Posterior cingulate gyrus (tissue), 11 donors: ENCODE measurements at places on chromosomes 5 and 9.

DNA sequence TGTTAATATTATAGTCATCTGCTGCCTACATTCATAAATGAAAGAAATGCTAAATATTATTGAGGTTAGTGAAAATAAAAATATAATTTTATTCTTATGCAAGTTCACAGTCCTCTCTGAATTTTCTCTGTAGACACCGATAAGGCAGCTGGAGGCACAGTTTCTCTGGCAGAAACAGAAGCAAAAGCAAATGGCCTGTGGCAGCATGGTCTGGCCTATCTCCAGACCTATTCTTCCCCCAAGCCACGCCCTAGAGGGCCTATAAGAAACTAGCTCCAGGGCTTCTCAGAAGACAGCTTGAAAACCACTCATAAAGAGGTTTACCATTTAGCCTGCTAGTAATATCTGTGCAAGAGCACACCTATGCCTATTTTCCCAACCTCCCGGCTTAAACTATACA, 28.4 kb downstream of the MRPS27 start:
- DNase-seq = no peak

DNA sequence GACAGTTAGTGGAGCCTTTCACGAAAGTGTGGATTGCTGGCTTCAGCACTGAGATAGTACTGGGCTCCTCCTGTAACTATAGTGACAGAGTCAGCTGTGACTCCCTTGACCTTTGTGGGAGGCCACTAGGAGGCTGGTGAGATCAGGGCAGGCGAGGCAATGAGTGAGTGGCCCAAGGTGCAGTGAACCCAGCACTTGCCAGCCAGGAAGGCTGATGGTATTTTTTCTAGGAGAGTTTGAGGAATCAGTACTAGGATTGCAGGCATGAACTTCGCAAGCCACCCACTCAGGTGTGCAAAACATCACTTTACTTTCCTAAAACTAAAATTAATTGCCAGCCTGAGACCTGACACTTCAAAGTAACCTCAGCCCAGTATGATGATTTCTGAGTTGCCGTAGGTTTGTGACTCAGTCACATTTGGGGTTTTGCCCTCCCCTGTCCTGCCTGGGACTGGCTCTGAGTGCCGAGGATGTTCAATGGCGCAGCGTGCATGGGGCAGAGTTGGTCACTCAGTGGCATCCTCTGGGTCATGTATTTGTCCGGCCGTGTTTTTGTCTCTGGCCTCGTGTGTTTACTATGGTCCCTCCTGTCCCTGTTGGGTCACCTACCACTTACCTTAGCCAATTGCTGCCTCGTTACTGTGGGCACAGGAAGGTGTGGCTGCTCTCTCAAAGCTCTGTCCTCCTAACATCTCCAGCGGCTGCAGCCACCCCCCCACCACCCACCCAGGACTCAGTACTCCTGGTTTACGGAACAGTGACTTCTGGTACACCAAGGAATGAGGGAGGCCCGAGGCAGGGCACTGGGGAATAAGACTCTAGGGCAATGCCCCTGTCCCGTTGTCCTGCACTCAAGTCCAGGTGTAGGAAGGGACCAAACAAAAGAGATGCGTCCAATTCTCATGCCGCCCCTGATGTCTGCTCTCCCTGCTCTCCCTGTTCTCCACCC, 67.2 kb downstream of the IL31RA start:
- DNase-seq = no peak

GRCh38 chr5:100496296-100496695, 38.9 kb upstream of the FAM174A start:
- no peak for DNase-seq

GRCh38 chr9:135198586-135199285, 111.3 kb downstream of the OLFM1 start:
- no peak for DNase-seq

- DNase-seq = no peak
Observed at GRCh38 chr9:121825031-121825691, 173.7 kb downstream of the DAB2IP start.

- DNase-seq = no peak
Observed at GRCh38 chr9:5608298-5609225, 20.3 kb upstream of the RIC1 start.

DNA sequence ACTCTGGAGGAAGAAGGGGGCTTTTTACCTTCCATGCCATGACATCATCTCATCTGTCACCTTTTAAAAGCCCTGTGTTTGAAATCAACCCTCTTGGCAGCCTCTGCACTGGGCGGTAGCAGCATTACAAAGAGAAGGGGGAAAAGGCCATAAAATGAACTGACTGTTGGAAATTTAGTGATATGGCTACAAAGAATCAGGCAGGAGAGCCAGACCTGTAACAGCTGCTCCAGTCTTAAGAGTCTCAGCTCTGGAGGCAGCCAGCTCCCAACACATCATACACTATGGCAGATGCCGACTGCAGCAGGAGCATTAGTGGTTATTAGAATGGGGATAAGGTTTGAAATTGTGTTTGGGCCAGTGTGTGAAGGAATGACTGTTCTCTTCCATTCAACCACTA, 257.5 kb downstream of the DMAC1 start:
- DNase-seq = no peak

DNA sequence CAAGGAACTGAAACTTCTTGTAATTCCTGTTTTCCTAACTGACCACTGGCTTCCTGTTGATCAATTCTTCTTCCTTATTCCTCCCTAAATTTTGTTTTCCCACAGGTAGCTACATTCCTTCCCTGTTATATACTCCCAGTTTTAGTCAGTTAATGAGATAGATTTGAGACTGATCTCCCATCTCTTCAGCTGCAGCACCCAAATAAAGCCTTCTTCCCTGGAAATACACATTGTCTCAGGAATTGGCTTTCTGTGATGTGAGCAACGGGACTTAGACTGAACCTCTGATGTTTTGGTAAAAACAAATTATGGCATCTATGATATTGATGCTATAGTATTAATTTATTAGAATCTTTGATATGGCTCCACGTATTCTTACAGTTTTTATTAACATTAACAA, 617.3 kb upstream of the ST8SIA4 start:
- DNase-seq = no peak

- no peak for DNase-seq
Observed at GRCh38 chr9:35294556-35294955, 132.7 kb downstream of the UNC13B start.

GRCh38 chr9:79362100-79363081, 209.4 kb upstream of the TLE4 start:
- no peak for DNase-seq

DNA sequence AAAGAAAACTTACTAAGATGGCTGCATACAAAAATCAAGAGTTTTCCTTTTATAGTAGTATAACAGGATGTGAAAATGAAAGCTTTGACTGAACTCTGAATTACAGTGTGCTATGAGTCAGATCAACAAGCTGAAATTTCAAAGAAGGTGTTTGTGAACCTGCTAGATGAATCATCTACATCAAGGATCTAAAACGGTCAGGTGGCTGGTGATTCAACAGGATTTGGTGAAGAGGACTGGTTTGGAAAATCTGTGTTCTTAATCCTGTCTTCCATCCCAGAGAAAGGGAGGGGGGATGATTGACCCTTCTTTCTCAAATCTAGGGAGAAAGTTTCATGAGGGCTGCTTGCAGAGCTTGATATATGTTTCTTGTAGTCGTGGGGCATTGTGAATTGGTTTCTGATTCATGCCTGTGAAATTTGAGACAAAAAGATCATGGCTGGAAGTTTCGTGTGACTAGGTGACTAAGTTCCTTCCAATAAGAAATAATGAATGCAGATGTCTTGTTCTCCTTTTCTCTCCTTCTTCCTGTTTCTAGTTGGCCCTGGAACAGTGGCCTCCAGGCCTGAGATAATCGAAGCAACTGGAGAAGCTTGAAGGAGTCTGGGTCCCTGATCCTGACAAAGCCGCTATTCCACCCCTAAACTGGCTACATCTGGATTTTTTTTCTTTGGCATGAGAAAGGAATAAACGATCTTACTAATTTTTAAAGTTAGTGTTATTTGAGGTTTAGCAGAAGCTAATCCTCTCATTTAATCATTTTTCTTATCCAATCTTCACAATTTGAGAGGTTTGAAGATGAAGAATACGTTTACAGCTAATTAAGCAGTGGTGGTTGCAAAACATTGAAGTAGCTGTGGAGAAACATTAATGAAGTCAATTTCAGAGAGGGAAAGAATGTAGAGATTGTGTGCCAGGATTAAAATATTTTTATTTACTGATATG, 67.2 kb downstream of the MRPS30 start:
- no peak for DNase-seq

DNA sequence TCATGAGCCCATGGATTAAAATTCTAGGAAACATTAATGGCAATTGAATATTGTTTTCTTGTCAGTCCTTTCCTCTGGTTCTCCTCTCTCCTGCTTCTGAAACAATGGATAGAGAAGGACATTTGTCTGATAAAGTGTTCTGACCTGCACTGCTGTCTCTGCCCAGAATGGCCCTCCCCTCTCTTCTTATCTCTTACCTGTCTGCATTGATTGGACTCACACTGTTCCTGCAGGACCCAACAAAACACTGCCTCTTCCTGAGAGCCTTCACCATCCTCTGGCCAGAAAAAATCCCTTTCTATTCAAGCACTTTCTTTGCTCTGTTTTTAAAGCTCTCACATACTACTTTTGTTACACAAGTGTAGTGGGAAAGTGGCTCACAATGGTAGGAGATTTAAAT, 143.8 kb upstream of the DHFR start:
- no peak for DNase-seq

- no peak for DNase-seq
Observed at GRCh38 chr5:61051267-61051666, 106.3 kb downstream of the NDUFAF2 start.

DNA sequence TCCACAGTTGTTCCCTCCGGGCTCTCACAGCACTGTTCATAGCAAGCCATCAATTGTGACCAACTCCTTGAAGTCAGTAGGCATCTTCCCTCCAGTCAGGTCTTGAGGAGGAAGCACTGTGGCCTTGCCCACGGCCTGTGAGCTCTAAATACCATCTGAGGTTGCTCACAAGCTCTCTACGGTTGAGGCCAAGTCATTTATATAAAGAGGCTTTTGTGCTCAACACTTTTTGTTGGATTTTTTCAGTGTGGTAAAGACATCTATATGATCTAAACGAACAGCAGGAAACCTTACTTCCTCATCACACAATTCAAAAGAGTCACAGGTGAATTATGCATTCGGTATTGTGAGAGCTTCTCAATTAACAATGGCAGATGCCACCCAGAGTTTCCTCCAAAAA, 97.3 kb downstream of the ZNF462 start:
- no peak for DNase-seq

GRCh38 chr9:112809351-112809848, 58.8 kb downstream of the SNX30 start:
- no peak for DNase-seq

GRCh38 chr5:180367300-180367699, 14.2 kb upstream of the GFPT2 start:
- DNase-seq = no peak

DNA sequence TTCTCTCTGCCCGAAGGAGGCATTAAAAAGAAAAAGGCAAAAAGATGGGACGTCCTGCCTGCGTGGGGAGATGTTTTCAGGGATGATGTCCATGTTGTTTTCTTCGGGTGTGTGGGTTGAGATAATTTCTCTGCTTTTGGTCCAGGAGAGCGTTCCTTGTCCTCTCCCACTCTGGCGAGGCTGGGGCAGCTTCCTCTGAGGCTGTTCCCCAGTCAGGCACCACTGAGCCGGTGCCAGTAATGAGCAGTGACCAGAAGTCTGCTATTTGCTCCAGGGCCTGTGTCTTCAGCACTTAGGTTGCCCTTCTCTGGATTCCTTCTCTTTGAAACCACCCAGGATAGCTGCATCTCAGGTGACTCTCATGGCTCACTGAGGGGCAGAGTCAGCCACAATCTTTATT, 71.5 kb downstream of the ACER2 start:
- no peak for DNase-seq

DNA sequence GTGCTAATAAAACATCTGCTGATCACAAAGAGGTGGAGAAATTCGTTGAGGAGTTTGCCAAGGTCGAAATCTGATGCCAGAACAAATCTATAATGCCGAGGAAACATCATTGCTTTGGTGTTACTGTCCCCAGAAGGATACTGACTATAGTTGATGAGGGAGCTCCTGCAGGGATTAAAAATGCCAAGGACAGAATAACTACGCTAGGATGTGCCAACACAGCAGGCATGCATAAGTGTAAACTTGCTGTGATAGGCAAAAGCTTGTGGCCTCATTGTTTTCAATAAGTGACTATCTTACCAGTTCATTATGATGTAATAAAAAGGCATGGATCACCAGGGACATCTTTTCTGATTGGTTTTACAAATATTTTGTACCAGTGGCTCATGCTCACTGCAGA, 66.8 kb upstream of the ADCY2 start:
- no peak for DNase-seq

- no peak for DNase-seq
Observed at GRCh38 chr5:95836544-95836943, 14.0 kb upstream of the GLRX start.
